ENCODE measurements at places on chromosomes 12 and 14. TPM values are rescaled to one million over a fixed set of nuclear protein-coding genes. Genes with fewer than 3 reads are reported as not detected.

Gene CSRP2
- total RNA-seq: 44.2 TPM

DNA sequence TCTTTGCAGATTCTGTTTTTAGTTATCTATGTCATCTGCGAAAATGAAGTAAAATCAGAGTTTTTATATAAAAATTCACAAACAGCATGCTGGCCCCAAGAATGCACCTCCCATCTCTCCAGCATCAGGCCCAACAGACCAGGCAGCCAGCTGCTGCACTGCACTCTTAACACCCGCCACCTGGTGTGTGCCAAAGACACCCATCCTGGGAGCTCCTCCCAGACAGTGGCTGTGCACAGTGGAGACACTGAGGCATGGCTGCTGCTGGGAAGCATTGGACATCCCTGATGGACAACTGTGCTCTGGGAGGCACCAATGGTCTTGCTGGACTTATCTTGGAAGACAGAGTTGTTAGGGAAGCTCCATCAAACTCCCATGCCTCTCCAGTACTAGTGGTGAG is 817.2 kb downstream of the TMEM121 start:
- no peak for DNase-seq

- no peak for DNase-seq
Observed at GRCh38 chr14:39755269-39755878, 323.1 kb upstream of the FBXO33 start.

- no peak for DNase-seq
Observed at GRCh38 chr12:11879306-11879705, 191.4 kb upstream of the BCL2L14 start.

- DNase-seq: no peak
Observed at GRCh38 chr14:87108726-87109125, 884.3 kb downstream of the GALC start.

GRCh38 chr12:122023339-122024131 is 1.9 kb downstream of the BCL7A start:
- peak; percentile 89 for DNase-seq

DNA sequence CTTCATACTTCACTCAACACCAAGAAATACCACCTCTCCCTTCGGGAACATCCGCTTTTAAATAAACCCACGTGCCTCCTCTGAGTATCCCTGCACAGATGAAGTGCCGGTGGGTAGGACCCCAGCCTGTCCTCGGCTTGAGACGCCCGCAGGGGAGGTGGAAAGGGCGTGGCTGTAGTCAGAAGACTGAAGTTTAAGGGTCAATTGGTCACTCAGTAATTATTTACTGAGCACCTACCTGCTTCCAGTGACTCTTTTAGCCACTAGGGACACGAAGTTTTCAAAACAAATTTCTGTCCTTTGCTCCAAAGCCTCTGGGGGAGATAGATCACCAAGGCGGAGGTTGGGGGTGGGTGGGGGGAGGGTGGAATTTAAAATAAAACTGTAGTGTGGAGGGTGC is 309.4 kb downstream of the VRK1 start:
- peak; percentile 50 for DNase-seq

DNA sequence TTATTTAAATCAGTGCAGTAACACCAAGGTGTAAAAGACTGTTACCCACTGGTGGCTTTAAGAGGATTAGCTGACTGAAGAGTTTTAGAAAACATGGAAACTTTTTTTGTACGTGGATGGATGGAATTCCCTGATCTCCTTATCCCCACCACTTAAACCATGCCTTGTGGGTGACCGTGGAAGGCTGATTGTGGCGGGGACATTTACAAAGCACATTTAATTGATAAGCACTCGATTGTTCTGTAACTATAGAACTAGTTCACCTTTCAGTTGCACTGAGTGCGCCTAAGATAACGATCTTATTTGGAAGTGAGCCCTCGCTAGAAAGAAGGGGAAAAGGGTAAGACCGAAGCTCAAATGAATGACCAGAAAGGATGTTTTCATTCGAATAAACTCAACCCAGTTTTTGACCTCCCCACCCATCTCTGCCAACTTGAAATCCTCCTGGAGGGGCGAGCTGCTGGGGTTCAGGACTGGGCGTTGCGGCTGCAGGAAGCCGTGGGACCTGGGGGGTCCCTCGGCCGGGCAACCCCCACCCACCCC is 688 bp upstream of the RASSF3 start:
- DNase-seq: no peak

GRCh38 chr14:77003960-77004710 is 24.4 kb downstream of the IRF2BPL start:
- DNase-seq: peak; percentile 75

Gene SPRYD3
- 82.7 TPM for total RNA-seq

- DNase-seq: peak; percentile 54
Observed at GRCh38 chr12:114665411-114666260, 18.3 kb downstream of the TBX3 start.

- DNase-seq: no peak
Observed at GRCh38 chr12:47194501-47194900, 114.7 kb upstream of the AMIGO2 start.

Gene FLRT2
- total RNA-seq: 9.3 TPM

GRCh38 chr12:38527631-38528030 is 211.1 kb downstream of the ALG10B start:
- no peak for DNase-seq

- no peak for DNase-seq
Observed at GRCh38 chr14:83255015-83255726, 1721.5 kb upstream of the SEL1L start.

Gene SALL2
- total RNA-seq: 24.6 TPM

Gene KIF26A
- 3.9 TPM for total RNA-seq

- peak; percentile 19 for DNase-seq
Observed at GRCh38 chr12:75964150-75964549, 67.4 kb downstream of the PHLDA1 start.
